Cardiac muscle cell (in vitro differentiated cells and primary cell): ENCODE measurements at places on chromosomes 1 and 21. TPM values are rescaled to one million over a fixed set of nuclear protein-coding genes. Genes with fewer than 3 reads are reported as not detected.

DNA sequence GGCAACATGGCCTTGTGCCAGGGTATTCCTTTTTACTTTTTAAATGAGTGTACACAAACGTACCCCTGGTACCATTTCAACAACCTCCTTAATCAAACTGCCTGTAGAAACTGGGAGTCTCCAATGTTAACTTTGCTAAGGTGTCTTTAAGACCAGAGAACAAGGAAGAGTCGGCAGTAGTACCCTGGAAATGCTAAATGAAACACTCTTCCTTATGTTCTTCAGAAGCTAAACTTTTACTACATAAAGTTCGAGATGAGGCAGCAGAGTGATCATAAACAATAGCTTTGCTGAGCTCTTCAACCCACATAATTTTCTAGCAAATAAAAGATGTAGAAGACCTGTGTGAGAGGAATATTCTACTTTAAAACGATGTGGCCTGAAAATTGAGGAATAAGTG lies 297.7 kb upstream of the NRIP1 start:
- DNase-seq = no peak

- DNase-seq = no peak
These were observed 19.6 kb downstream of the CCSAP start for GRCh38 chr1:229323201-229323600.

- DNase-seq = no peak
These were observed 38.2 kb downstream of the ARHGEF16 start for GRCh38 chr1:3492545-3493246.

DNA sequence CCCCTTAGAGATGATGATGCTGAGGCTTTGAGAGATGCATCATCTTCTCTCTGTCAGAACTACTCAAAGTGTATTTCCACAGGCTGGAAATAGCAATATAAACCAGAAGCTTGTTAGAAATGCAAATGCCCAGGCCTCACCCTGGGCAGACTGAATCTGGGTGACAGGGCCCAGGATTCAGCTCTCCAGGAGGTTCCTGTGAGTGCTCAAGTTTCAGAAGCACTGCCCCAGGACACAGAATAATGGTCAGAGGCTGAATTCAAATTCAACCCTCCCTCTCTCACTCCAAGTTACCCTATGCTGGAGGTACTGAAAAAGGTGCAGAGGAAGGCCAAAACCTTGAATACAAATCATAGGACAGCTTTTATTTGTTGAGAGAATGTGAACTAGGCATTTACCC lies 98.5 kb upstream of the NGF start:
- DNase-seq = no peak

ALX3 gene
- polyA plus RNA-seq = not detected in 2 replicates

LCE1A gene
- not detected in 2 replicates for polyA plus RNA-seq

LPAR3 gene
- polyA plus RNA-seq = 5.1 and 6.1 TPM in 2 replicates

TMEM240 gene
- polyA plus RNA-seq = 6.2 and 10.4 TPM in 2 replicates

NTRK1 gene
- polyA plus RNA-seq = 2.4 and 3.9 TPM in 2 replicates
